Left renal cortex interstitium (tissue), 4 donors: ENCODE measurements at places on chromosomes 2 and 18. TPM values are rescaled to one million over a fixed set of nuclear protein-coding genes. Genes with fewer than 3 reads are reported as not detected.

Gene ACMSD
- 30.0 TPM for polyA plus RNA-seq

- no peak for DNase-seq
These were observed 51.8 kb downstream of the PPP4R1 start for GRCh38 chr18:9562584-9562983.

DNA sequence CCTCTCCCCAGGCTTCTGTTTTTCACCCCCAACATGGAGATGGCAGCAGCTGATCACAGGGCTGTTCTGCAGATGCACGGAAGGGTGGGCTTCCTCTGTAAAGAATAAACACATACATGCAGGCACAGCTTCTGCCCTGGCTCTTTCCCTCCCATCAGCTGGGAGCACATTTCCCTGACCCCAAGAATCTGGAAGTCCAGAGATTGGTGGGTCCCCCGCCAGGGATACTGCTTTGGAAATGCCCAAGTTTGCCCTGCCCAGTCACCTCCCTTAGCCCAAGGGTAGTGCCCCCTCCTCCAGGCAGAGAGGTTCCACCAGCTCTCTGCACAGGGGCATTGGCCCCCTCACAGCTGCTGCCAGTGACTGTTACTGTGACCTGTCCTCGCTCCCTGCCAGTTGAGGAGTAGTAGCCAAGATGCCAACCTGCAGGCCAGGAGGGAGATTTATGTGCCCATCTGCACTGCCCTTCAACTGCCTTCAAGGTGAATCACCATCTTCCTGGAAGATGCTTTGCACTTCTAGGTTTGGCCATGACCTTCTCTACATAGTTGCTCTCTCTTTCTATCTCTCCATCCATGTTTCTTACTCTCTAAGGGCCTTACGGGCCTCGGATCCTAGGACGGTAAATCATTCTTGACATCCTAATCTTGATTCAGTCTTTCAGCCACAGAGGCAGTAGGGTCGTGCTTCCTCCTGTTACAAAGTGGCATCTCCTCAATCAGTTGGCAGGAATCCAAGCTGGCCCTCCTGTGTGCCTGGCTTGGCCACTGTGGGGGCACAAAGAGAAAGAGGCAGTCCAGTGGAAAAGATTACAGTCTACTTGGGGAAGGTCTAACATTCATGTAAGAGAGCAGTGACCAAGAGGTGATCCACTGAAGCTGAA lies 121.8 kb downstream of the CTIF start:
- no peak for DNase-seq

Gene ACTG2
- polyA plus RNA-seq: 0.46 TPM

GRCh38 chr2:109549016-109549590 lies 64.7 kb downstream of the SEPTIN10 start:
- DNase-seq: no peak

DNA sequence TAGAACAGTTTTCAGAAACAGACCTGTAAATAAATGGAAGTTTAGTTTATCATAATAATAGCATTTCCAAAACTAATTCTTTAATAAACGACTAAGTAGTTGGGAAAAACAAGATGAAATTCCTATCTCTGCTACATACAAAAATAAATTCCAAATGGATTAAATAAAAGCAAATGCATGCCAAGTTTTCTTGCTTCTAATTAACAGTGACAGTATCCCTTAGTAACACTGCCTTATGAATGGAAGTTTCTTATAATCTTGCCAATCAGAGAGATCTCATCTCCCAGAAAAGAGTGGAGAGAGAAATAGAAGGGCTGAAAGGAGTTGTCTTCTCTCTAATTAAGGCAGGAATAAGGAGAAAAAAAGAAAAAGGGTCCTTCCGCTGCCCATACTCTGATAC lies 133.9 kb downstream of the GFPT1 start:
- no peak for DNase-seq

Gene SEPTIN2
- 538 TPM for polyA plus RNA-seq

- no peak for DNase-seq
These were observed 5.5 kb downstream of the COL6A3 start for GRCh38 chr2:237408335-237409000.

DNA sequence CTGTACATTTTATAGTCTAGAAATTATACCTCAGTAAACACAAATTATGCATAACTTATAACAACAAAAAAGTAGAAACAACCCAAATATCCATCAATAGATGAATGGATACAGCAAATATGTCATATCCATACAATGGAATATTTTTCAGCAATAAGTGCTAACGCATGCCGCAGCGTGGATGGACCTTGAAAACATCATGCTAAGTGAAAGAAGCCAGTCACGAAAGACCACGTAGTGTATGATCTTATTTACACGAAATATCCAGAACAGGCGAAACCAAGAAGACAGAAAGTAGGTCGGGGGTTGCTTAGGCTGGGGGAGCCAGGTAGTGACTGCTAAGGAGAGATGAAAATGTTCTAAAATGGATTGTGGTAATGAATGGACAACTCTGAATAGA lies 167.1 kb upstream of the MYCN start:
- DNase-seq: no peak

Gene UGT1A3
- polyA plus RNA-seq: not detected

DNA sequence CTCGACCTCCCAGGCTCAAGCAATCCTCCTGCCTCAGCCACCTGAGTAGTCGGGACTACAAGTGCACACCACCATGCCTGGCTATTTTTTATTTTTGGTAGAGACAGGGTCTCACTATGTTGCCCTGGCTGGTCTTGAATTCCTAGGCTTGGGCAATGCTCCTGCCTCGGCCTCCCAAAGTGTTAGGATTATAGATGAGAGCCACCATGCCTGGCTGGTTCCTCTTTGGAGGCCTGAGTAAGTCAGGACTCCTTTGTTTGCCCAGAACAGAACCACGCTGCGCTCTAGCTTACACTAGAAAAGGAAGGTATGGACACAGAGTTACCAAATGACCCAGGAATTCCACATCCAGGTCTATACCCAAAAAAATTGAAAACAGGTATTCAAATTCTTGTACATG lies 135.9 kb upstream of the SLC1A4 start:
- no peak for DNase-seq

Gene IFIH1
- polyA plus RNA-seq: 6.0 TPM

- DNase-seq: no peak
These were observed 489.5 kb downstream of the TNS1 start for GRCh38 chr2:217513258-217513657.

- no peak for DNase-seq
These were observed 95.8 kb downstream of the KYNU start for GRCh38 chr2:142973160-142973821.

- DNase-seq: no peak
These were observed 53.1 kb upstream of the EFEMP1 start for GRCh38 chr2:55976681-55977080.

DNA sequence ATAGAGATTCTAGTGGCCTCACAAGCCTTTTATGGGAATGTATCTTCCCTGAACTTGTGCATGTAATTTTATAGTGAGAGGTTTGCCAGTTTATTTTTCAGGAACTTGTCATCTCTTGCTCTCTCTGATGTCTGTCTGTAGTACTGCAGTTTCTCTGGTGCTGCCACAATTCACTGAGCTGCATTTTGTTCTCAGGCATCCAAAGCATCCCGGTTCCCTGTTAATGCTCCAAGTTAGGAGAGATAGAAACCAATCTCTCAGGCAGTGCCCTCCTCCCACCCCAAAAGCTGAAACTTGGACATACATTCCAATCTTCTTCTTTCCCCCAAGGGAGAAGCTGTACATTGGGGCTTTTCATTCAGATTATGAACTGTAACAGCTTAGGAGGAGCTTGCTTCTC lies 30.1 kb upstream of the GRB14 start:
- no peak for DNase-seq

Gene RGPD3
- polyA plus RNA-seq: 0.38 TPM

GRCh38 chr2:197504000-197504399 lies 3.8 kb downstream of the HSPE1 start:
- no peak for DNase-seq

- DNase-seq: no peak
These were observed 48.2 kb upstream of the SH3RF3 start for GRCh38 chr2:109080757-109081156.

- DNase-seq: no peak
These were observed 5.4 kb downstream of the KHK start for GRCh38 chr2:27091746-27092695.

DNA sequence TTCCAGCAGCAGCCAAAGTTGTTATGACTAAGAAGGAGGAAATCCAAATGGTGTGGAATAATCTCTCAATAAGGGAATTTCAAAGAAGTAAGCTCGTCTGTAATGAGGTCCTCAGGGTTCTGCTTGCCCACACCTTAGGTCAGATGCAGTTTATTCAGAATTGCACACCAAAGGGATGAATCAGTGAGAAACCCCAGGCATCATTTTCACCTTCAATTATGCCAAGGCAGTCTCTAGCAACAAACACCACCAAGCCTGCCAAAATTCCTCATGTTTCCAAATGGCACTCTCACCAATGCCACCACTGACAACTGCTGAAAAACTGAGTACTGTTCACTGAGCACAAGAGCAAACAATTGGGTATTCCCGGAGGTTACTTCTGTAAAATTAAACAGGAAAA lies 43.6 kb downstream of the KCNG3 start:
- DNase-seq: no peak

- DNase-seq: no peak
These were observed 39.4 kb downstream of the CMPK2 start for GRCh38 chr2:6826081-6826913.

Gene DSG2
- 51.5 TPM for polyA plus RNA-seq

- DNase-seq: no peak
These were observed 103.0 kb downstream of the AFF3 start for GRCh38 chr2:100039291-100039980.

Gene RAPGEF4
- polyA plus RNA-seq: 11.4 TPM

DNA sequence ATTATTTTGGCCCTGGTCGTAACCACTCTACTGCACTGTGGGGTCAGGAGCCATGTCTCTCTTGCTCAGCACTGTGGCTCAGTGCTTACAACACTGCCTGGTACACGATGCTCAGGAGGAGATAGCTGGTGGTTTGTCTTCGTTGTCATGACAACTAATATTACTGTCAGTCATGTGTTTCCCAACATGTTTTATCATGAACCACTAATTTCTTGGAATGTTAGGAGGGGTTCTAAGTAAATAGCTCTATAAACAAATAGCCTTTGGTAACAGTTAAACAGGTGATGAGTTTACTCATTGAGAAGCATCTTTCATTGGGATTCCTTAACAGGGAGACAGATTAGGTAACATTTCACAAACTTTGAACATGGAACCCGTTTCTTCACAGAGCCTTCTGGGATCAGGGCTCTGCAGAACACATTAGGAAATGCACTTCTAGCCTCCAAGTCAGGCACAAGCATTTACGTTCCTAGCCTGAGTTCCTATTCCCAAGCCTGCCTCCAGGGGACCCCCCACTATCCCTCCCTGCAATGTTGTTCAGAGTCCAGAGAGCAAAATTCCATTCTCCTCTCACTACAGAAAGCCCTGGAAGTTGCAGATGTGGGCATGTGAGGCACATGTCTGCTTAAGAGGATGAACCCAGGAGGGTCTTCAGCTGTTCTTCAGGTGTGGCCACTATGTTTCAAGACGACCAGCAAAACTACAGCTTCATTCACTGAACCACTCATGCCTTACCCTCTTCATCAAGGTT lies 6.4 kb upstream of the RBM44 start:
- DNase-seq: no peak

Gene ALPG
- not detected for polyA plus RNA-seq

Gene CDH7
- 18.1 TPM for polyA plus RNA-seq

Gene MPP4
- 0.30 TPM for polyA plus RNA-seq

Gene TANC1
- 51.3 TPM for polyA plus RNA-seq

GRCh38 chr18:22098563-22098989 lies 70.8 kb upstream of the GATA6 start:
- DNase-seq: no peak

Gene SULT1C2
- polyA plus RNA-seq: 94.9 TPM
